Stimulated activated CD8-positive, alpha-beta memory T cell treated with anti-CD3 and anti-CD28 coated beads, Interleukin-15, amount 100 ng/mL, for 24 hours (primary cell): ENCODE measurements at places on chromosomes 13 and 19.

DNA sequence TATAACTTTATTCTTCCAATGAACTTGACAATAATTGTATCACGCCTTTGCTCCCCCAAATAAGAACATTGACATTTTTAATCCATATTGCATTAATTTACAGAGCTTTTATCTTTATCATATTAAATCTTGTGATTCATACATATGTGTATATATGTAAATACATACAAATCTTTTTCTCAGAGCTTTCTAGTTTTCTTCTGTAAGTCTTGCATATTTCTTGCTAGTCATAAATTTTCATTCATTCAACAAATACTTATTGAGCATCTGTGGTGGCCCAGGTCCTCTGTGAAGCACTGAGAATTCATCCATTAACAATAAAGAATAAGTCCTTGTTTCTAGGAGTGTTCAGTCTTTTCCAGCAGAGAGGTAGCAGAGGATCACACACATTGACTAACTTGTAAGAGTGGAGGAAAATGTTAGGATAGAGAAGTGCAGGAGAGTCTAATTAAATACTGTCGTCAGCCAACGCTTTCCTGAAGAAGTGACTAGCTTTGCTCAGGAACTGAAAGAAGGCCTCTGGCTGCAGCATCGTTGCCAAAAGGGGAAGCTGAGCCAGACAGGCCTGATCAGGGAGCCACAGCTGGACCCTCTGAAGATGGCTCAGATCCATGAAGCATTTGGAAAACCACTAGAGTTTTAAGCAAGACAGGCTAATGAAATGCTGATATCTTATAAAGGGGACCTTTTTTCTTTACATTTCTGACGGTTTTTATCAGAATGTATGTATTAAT is 38.6 kb upstream of the LAMP1 start:
- no peak for DNase-seq

DNA sequence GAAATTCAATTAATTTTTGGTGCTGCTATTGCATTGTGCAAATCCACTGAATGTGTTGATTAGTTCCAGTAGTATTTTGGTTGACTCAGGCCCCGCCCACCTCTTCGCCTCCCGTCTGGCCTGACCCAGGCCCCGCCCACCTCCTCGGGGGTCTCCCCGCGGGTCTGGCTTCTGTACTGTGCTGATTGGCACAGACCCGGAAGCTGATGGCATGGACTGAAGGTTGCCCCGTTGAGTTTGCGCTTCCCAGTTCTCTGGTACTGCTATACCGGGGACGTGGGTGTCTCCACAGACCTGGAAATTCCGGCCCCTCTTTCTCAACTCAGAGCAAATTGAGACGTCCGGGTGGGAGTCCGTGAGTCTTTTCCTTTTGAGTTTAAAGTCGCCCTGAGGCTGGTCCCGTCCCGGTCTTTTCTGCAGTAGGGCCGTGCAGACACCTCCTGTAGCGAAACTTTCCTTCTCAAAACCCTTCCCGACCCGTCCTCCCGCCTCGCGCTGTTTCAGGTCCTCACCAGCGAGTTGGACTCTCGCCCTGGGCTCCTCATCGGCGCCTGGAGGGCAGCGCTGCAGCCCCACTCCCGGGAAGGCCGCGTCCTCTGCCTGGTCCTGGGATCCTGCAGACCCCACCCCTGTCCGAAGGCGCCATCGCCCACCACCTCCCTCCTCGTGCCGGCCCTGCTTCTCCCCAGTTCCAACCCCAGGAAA is 14.8 kb downstream of the ZNF701 start:
- DNase-seq: no peak

GRCh38 chr19:31120952-31121351 is 228.3 kb downstream of the TSHZ3 start:
- no peak for DNase-seq

DNA sequence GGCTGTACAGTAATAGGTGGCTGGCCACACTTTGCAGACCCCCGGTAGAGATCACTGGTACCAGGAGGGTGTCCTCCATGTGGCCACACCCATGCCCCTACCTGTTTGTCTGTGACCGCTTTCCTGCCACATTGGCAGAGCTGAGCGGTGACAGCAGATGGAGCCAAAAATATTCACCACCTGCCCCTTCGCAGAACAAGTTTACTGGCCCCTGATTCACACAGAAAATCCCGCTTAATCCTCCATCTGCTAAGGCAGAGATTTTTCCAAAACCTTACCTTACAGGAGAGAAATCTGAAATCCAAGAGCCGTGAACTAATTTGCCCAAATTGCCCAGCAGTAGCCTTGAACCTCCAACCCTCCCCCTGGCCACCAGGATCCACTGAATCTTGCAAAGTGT is 52.1 kb downstream of the MYO9B start:
- no peak for DNase-seq

DNA sequence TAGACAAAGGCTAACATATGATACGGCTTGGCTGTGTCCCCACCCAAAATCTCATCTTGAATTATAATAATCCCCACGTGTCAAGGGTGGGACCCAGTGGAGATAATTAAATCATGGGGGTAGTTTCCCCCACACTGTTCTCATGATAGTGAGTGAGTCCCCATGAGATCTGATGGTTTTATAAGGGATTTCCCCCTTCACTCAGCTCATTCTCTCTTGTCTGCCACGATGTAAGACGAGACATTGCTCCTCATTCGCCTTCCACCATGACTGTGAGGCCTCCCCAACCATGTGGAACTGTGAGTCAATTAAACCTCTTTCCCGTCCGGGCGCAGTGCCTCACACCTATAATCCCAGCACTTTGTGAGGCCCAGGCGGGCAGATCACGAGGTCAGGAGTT is 143.5 kb downstream of the RXFP2 start:
- no peak for DNase-seq

GRCh38 chr13:75764251-75764925 is 128.3 kb downstream of the LMO7 start:
- no peak for DNase-seq

- DNase-seq: peak; percentile 56
These were observed 14.2 kb downstream of the ONECUT3 start for GRCh38 chr19:1767464-1767933.

GRCh38 chr13:78309497-78310180 is 293.7 kb downstream of the POU4F1 start:
- DNase-seq: no peak

GRCh38 chr19:21128901-21129698 is 12.7 kb upstream of the ZNF431 start:
- no peak for DNase-seq

DNA sequence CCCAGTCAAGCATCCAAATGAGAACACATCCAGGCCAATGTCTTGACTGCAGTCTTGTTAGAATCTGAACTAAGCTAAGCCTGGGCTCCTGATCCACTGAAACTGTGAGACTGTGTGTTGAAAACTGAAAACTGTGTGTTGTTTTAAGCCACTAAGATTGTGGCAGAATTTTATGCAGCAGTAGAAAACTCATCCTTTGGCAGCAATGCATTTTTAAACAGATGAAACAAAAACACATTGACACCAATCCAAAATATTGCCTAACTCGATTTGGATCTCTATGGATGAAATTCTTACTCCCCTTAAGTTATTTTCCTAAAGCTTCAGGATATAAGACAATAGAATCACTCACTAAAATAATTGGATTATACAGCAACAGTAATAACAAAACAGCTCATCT is 202.3 kb upstream of the KLF12 start:
- no peak for DNase-seq

DNA sequence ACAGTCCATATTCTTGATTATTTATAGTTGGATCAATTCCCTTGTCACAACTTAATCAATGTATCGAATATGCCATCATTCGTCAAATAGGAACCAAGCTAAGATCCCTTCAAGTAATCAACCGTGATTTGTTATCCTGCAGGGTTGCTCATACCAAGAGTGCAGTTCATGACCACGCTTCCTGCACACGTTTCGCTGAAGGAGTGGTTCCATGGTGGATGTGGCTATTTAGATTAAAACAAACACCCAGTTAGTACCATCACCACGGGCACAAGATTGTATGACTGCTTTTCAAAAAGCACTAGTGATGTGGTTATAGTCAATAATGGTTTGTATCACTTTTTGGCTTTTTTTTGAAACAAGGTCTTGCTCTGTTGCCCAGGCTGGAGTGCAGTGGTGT is 41.1 kb upstream of the CCNE1 start:
- no peak for DNase-seq

DNA sequence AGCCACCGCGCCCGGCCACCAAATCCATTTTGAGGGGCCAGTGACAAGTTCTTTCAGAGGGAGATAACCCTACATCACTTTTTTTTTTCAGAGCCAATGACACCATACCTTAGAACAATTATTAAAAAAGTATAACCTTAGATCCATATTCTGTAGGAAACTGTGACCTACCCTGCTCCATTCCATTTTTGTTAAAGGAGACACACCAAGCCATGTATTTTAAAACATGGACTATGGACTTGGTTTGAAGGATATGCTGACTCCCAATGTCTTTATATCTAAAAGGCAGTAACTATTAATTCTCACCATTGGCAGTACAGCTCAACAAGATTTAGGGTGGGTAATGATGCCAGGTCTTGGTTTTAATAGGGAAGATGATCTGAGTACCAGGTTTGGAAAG is 1.1 kb downstream of the GSK3A start:
- DNase-seq: no peak

DNA sequence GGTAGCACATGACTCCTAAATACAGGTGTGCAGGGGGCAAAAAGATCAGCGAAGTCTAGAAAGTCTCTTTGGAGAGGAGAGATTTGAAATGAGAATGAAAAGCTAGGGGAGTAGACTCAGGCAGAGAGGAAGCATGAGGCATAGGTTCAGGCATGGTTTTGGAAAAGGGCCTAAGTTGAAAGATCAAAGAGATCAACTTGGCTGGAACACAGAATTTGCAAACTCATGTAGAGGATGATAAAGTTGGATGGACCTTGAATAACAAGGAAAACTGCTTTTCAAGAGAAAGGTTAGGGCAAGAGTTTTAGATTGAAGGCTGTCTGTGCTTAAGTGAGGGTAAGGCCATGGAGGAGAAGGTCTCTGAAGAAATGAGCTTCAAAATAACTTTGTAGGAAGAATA is 47.4 kb upstream of the UBAC2 start:
- DNase-seq: no peak

- DNase-seq: no peak
These were observed 71.3 kb downstream of the LHFPL6 start for GRCh38 chr13:39531646-39532045.

DNA sequence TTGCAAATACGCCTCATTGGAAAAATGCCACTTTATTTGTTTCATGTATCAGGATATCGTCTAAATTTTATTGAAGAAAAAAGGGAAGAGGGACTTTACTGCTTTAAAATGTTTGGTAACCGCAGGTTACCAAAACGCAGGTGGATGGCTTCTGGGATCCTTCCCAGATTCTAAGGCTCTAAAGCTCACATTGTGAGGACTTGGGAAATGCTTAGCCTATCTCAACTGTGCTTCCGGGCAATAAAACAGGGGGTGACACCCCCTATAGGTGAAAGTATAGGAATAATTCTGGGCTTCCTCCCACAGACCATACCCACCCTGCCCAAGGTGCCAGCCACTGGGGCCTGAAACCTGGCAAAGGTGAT is 73.2 kb upstream of the IPO5 start:
- DNase-seq: no peak

GRCh38 chr19:748274-748598 is 2.7 kb upstream of the MISP start:
- no peak for DNase-seq

GRCh38 chr19:50359328-50359818 is 6.1 kb downstream of the NAPSA start:
- no peak for DNase-seq

DNA sequence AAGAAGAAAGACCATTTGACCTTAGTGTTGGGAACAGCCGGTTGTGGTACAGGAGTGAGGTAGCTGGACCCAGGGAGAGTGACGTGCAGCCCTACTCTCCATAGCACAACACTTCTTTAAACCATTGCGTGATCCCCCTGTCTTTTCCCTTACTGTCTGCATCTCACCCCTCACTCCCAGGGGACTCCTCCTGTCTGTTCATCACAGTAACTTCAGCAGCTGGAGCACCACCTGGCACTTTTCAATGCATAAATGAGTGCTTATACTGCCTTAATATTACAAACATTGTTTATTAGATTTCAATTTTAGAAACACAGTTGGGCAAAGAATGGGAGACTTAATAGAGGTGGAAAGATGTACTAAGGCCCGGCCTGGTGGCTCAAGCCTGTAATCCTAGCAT is 285.5 kb downstream of the UQCRFS1 start:
- no peak for DNase-seq

- no peak for DNase-seq
These were observed 115.2 kb upstream of the ARGLU1 start for GRCh38 chr13:106683179-106683578.

DNA sequence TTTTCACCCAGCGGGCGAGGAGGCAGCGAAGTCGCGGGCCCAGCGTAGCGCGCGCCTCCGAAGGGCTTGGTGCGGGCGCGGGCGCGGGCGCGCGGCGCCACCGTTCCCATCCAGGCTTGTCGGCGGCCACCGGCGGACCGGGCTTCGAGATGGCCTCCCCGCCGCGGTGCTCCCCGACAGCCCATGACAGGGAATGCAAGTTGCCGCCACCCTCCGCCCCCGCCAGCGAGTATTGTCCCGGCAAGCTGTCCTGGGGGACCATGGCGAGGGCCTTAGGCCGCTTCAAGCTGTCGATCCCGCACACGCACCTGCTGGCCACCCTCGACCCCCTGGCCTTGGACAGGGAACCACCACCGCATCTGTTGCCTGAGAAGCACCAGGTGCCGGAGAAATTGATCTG is at the start of gene WDR88:
TSS of gene WDR88 (plus strand) at position 94 of the 400 bp plus-strand sequence. CDS start at position 150, 56 bp downstream.
- DNase-seq: no peak

DNA sequence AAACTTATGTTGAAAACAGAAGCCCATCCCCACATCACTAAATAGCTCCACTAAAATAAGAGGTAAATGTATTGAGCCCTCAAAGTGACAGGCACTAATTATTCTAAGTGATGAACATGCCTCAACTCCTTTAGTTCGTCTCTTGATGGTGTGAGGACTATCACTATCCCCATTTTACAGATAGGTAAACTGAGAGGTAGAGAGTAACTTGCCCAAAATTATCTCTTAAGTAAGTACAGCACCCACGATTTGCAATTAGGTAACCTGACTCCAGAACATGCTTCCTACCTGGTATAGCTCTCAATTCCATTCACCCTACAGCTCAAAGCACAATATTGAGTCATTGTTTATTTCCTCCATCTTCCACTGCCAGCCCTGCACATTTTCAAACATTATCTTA is 12.7 kb downstream of the ZAR1L start:
- no peak for DNase-seq
